ENCODE measurements at places on chromosomes 4 and X.

DNA sequence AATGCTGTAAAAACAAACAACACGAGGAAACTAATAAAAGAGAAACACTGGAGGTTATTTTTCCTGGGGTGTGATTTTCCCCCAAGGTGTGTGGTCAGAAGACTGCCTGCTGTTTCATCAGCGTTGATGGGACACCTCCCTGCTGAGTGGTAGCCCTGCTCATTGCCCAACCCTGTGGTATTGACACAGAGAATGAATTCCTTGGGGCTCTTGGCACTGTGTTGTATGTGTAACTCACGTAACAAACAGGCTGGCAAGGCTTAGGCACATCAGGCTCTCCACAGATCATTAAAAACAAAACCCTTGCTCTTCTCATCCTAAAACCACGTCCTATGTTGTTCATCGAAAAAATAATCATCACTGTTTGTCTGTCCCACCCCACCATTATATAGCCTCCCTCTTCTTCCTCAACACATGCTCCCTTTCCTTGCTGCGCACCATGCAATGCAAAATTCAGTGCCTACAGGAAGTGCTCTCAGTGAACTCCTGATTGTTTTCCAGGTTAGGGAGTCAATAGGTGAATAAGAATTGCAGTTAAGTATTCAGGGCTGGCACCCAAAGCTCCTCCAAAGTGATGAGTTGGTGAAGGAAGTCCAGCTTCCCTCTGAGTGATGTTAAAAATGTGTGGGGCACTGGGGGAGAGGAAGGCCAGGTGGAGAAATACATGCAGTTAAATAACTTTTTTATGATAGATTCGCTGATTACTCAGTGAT lies 11.4 kb upstream of the PUDP start:
- DNase-seq = no peak

GRCh38 chrX:132375941-132376340 lies 112.9 kb downstream of the MBNL3 start:
- DNase-seq = no peak

- no peak for DNase-seq
Observed at GRCh38 chr4:112516066-112516470, at the start of gene NEUROG2. NEUROG2 (minus strand) TSS chr4:112516180; CDS start chr4:112515475, 705 bp downstream.

DNA sequence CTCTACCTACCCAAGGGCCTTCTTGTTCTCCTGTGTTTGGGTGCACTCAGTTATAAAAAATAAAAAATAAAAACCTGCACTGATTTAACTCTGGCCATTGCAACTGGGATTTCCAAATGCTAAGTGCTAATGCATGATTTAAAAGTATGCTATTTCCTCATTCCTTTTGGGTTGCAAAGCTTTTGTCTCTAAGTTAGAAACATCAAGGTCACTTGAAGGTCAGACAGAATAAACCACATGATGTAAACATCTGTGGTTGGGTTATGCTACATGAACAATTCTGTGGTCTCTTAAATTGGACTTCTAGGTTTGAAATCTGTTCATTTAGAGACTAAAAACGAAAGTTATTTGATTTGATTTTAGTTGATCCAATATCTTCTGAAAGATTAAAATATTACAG lies 1547.4 kb upstream of the TENM3 start:
- DNase-seq = no peak

DNA sequence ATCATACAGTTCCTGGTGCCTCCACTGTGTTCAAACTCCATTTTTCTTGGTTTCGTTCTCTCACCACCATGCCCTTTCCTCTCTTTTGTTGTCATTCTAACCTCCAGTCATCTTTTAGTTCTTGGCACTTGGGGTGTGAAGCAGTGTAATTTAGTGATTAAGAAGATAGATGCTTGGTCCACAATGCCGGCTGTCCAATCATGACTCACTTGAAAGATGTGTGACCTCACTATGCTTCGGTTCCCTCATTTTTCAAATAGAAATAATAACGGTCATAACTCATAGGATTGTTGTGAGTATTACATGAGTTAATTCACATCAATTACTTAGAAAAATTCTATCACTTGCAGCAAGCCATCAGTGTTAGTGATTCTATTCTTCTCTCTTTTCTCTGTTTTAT lies 327.8 kb downstream of the ADGRL3 start:
- no peak for DNase-seq

DNA sequence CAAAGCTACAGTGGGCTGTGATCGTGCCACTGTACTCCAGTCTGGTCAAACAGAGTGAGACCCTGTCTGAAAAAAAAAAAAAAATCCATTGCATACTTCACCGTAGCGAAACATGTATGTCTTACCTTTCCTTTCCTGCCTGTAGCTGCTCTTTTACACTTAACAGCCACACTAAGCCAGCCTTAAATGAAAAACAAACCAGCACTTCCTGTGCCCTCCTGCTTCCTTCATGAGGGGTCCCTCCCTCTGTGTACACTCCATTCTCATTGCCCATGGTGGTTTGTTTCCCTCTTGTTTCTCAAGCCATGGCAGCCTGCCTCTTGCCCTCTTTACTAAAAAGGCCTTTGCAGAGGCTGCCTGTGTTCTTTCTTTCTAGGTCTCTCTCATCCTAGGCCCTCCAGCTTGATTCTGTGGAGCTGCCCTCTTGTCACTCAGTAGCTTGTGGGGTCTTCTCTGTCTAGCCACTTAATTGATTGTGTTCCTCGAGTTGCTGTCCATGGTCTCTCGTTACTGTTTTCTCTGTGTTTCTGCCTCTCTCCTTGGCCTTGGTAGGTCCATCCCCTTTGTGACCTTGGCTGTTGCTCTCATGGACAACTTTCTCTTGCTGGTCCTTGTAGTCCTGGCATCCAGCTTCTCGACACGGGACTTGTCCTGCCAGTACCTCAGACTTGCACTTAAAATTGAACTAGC lies 52.1 kb upstream of the MSANTD1 start:
- no peak for DNase-seq

DNA sequence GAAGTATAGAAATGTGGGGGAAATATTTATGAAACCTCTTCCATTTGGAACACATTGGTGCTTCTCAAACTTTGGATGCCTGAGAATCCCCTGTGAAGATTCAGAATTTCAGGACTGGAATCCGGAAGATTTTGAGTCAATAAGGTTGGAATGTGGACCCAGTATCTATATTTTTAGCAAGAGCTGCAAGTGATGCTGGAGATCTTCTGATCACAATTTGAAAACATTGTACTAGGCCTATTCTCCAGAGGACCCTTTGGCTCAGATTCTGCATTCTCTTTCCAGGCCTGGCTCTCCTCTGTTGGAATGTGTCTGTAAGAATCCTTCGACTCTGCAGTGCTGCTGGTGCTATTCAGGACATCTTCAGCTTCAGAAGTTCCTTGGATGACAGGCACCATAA lies 2.4 kb upstream of the PKD2 start:
- no peak for DNase-seq

DNA sequence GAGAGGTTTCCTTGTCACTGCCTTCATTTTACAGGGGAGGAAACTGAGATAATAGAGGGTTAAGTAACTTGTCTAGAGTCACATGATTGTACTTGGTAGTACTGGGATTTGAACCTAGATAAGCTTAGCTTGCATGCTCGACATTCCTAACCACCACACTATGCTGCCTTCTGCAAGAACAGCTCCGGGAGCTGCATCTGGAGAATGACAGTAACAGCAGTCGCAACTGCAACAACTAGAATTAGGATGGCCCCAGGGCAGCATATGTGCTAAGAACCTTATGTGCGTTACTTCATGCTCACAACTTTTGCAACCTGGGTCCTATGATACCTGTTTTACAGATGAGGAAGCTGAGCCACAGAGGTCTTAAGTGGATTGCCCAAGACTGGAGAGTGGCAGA lies 89.5 kb upstream of the LCORL start:
- DNase-seq = no peak

GRCh38 chr4:17494258-17495190 lies 17.4 kb downstream of the QDPR start:
- DNase-seq = no peak

GRCh38 chr4:154277172-154277571 lies 214.4 kb downstream of the DCHS2 start:
- no peak for DNase-seq

GRCh38 chr4:6225469-6225868 lies 25.1 kb upstream of the JAKMIP1 start:
- no peak for DNase-seq

GRCh38 chrX:27863809-27864208 lies 56.0 kb downstream of the MAGEB10 start:
- no peak for DNase-seq

GRCh38 chr4:7286170-7286569 lies 93.8 kb downstream of the SORCS2 start:
- DNase-seq = no peak

GRCh38 chrX:31181377-31182000 lies 109.6 kb upstream of the FTHL17 start:
- DNase-seq = no peak

DNA sequence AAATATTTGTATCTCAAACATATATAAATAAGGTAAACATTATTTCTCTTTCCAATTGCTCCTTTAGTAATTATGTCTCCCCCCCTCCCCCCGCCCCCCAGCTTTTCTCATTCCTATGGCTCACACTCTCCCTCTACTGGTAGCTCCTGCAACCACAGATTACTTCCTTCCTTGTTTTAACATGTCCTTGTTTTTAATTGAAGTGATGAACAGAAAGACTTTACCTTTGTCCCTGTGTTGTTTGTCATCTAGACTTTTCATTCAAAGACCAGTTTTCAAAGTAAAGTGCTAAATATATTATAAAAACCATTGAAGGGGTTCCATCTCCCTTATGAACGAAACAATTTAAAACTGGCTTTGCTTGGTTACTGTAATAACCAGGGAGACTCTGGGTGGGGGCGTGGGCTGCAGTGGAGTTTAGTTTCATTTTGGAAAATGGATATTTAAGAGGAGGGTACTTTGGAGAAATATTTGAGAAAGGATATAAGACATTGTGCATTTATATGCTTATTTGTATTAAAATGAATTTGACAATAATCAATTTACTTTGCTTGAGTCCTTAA lies 352.9 kb downstream of the RAPGEF2 start:
- no peak for DNase-seq

DNA sequence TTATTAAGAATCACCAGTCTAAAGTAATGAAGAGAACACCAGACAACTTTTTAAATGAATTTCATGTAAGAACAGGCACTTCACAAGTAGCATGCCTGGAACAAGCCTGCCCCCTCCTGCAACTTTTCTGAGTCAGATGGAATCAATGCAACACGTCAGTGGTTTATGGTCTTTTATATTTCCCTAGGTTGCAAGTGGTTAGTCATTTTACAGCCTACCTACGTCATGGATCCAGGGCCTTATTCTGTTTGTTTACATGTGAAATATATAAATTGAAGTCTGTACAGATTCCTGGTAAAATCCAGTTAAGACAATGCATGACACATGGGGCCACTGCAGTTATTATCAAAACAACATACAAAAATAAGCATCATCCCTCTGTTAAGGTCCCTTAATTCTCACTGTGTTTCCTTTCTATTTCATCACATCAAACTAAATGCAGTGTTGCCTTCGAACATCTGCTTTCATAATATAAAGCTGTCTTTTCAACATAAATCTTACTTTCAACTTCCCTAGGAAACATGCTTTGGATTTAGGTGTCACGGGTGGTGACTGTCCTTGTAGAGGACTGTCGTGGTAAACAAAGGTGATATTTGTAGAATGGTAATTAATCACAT lies 309.3 kb downstream of the FRMPD4 start:
- no peak for DNase-seq

DNA sequence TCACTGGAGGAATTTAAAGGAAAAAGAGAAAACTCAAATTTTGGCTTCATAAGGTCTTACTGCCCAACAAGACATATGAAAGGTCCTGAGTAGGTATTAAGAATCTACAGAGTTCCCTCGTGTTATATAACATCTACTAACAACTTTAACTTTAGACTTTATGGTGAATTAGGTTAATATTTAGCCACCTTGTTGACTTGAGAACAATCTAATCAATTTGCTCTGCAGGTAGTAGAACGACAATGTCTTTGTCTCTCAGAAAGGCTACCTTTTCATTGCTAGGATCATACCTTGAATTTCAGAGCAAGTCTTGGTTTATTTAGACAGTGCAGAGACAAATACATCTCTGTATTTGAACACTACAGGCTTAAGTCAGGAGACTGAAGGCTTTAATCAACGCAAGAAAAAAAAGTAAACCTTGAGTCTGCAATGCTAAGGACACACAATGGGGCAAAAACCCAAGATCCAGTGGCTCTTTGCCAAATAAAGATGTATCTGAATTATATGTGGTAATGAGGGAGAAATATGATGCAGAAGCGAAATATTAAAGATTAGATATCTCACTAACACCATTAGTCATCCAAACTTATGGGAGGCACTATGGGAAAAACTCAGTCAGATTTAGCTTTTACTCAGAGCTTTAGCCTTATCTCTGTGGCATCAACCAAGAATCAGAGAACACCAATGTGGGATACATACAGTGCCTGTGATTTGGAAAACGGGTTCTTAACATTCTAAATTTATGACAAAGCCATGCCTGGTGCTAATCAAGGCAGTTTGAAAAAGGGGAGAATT lies 93.6 kb upstream of the FTHL17 start:
- DNase-seq = no peak

DNA sequence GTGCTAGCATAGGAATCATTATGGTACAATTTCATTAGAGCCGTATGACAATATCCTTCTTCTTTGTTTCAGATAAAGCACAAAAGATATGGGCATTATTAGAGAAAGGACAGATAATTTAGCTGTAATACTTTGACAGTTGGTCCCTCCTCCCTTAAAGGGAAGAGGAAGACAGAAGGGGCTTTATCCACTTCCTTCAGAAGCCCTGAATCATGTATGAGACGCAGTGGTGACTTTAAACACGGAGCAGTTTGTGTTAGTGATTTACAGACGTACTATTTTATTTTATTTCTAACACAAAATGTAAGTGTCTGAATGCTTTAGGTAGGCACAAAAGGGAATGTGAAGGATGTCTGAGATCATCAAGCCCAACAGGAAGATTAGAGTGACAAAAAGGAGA lies 467.7 kb downstream of the IL15 start:
- no peak for DNase-seq

- no peak for DNase-seq
Observed at GRCh38 chr4:88900432-88900831, 156.6 kb downstream of the FAM13A start.
